Upper lobe of right lung (tissue), 1 donor: ENCODE measurements at places on chromosomes 7 and 10. TPM values are rescaled to one million over a fixed set of nuclear protein-coding genes. Genes with fewer than 3 reads are reported as not detected.

The CRYGN gene
- not detected for total RNA-seq

The CC2D2B gene
- 2.8 TPM for total RNA-seq

DNA sequence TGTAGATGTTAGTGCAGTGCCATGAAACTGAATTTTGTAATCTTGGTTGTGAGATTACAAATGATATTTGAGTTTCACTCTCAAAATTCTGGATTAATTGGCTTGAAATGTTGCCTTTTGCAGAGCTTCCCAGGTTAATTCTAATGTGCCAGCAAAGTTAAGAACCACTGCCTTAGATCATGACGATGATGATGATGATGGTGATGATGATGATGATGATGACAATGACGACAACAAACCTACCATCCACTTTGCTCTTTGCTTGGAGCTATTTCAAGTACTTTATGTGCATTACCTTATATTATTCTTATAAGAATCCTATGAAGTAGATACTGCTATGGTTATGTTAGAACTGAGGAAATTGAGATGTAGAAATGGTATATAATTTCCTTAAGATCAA, 261.6 kb downstream of the CNTNAP2 start:
- DNase-seq, result no peak
- H3K27ac ChIP-seq, result no peak overlapping the region
- no peaks in the 10 kb centered on the region for H3K27me3 ChIP-seq
- H3K4me1 ChIP-seq, result no peaks in the 10 kb centered on the region
- no peak overlapping the region for H3K4me3 ChIP-seq

DNA sequence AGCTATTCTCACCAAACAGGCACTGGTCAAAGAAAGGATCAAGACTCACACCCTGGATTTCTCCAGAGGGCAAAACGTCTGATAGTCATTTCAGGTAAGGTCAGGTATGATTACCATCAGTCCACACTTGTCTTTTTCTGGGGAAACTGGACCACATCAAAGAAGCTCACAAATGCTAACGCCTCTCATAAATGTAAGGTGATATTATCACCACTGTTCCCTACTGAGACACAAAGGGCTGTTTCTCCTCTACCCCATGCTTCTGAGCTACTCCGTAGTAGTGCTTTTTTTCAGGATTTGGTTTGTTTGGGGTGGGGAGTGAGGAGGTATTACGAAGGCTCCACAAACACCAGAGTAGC, 51.6 kb downstream of the CREB3L2 start:
- H3K36me3 ChIP-seq, result no peaks in the 10 kb centered on the region
- no peak overlapping the region for H3K4me3 ChIP-seq
- no peak overlapping the region for H3K27ac ChIP-seq
- H3K27me3 ChIP-seq, result no peaks in the 10 kb centered on the region
- DNase-seq, result no peak

GRCh38 chr10:30495687-30496086, 61.7 kb downstream of the MAP3K8 start:
- peaks cover 15% of the 10 kb centered on the region for H3K4me1 ChIP-seq
- no peak overlapping the region for H3K4me3 ChIP-seq
- H3K27ac ChIP-seq, result no peak overlapping the region
- no peaks in the 10 kb centered on the region for H3K27me3 ChIP-seq

- H3K4me3 ChIP-seq, result no peak overlapping the region
- H3K4me1 ChIP-seq, result no peaks in the 10 kb centered on the region
- H3K27me3 ChIP-seq, result no peaks in the 10 kb centered on the region
Measured at GRCh38 chr10:132258423-132258822, 49.3 kb downstream of the STK32C start.

- DNase-seq, result no peak
- H3K27me3 ChIP-seq, result no peaks in the 10 kb centered on the region
- no peaks in the 10 kb centered on the region for H3K4me1 ChIP-seq
- H3K36me3 ChIP-seq, result no peaks in the 10 kb centered on the region
Measured at GRCh38 chr7:81111358-81111757, 192.5 kb upstream of the SEMA3C start.

- H3K27me3 ChIP-seq, result no peaks in the 10 kb centered on the region
- no peak for DNase-seq
- H3K4me3 ChIP-seq, result no peak overlapping the region
- no peaks in the 10 kb centered on the region for H3K36me3 ChIP-seq
Measured at GRCh38 chr7:148930335-148930734, 46.2 kb upstream of the EZH2 start.

DNA sequence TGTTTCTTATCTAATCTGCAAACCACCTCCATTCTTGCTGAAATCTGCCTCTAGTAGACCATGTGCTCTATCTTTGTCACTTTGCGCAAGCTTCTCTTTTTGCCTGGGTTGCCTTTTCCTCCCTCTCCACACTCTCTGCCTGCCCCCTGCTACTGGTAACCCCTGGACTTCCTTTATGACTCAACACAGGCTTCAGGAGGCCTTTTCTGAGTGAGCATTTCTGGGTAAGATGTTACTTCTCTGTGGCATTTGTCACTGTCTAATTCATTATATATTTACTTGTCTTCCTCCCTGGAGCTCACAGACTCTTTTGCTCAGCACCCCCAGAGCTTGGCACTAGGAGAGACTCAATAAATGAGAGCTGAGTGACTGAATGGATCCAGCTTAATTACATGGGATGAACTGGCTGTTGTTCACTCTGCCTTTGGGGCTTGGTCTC, 8.4 kb downstream of the GOLGA7B start:
- H3K4me1 ChIP-seq, result no peaks in the 10 kb centered on the region
- H3K36me3 ChIP-seq, result no peaks in the 10 kb centered on the region
- no peak overlapping the region for H3K27ac ChIP-seq
- H3K27me3 ChIP-seq, result no peaks in the 10 kb centered on the region
- no peak for DNase-seq

DNA sequence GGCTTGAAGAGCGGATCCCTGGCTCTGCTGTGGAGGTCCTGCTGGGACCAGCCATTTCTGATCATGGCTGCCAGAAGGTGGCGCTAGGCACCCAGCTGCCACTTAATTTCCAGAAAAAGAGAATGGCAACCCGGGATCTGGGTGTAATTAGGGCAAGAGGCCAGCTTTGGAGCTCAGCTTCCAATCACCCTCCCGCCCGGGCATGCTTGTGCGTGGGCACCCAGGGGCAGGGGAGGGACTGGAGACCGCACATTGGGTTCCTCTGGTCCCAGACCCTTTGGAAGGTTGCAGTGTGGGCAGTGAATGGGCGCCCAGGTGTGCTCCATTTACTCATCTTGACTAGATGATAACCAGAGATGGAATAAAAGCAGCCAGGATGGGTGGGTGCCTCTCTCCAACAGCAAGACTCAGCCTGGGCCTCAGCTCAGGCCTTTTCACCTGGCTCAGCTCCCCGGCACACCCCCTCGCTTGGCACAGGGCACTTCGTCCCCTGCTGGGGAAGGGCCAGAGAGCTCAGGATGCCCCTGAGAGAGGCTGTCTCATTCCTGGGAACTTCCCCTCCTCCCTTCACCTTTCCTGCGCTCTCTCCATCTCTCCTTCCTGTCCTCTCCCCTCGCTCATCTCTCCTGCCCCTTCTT, 14.7 kb downstream of the FAM241B start:
- DNase-seq, result peak; percentile 79
- no peaks in the 10 kb centered on the region for H3K4me1 ChIP-seq
- H3K27me3 ChIP-seq, result peaks cover 9% of the 10 kb centered on the region
- no peaks in the 10 kb centered on the region for H3K36me3 ChIP-seq
- H3K4me3 ChIP-seq, result no peak overlapping the region

GRCh38 chr7:109479388-109479787, 909.7 kb downstream of the DNAJB9 start:
- no peak for DNase-seq
- H3K27me3 ChIP-seq, result no peaks in the 10 kb centered on the region
- H3K27ac ChIP-seq, result no peak overlapping the region
- H3K4me1 ChIP-seq, result no peaks in the 10 kb centered on the region
- no peak overlapping the region for H3K4me3 ChIP-seq

DNA sequence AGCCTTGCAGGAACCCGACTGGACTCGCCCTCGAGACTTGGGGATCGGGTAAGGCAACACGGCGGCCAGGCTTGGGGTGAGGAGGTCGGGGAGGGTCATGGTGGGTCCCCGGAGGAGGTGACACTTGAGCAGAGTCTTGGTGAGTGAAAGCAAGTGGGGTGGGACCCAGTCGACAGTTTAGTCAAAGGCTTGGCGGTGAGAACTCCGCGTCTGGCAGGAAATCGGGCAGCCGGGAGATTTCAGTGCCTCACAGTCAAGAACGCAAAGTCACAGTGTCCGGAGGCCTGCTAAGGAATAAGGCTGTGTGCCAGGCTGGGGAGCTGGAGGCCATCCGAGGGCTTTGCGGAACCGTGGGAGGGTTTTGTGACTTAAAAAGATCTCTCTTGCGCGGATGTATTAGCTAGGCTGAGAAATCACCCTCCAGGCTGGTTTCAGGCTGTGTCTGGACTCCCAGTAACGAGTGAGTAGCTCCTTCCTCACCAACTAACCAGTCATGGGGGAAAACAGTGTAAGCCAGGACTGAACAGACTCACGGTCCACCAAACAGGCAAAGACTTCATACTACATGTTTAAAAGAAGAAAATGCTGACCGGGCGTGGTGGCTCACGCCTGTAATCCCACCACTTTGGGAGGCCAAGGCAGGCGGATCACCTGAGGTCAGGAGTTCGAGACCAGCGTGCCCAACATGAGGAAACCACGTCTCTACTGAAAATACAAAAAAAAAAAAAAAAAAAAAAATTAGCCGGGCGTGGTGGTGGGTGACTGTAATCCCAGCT, 613 bp downstream of the AP5Z1 start:
- peaks cover 26% of the 10 kb centered on the region for H3K4me1 ChIP-seq
- DNase-seq, result no peak
- H3K27me3 ChIP-seq, result no peaks in the 10 kb centered on the region
- peaks cover 7% of the 10 kb centered on the region for H3K36me3 ChIP-seq

DNA sequence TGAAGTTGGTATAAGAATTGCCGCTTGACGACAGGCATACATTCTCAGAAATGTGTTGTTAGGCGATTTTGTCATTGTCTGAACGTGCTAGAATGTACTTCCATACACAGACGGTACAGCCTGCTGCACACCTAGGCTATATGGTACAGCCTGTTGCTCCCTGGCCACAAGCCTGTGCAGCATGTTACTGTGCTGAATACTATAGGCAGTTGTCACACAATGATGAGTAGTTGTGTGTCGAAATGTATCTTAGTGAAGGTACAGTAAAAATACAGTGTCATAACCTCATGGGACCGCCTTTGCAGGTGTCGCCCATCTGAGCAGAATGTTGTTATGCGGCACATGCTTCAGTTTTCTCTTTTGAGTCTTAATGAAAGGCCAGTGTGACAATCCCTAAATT, 66.5 kb downstream of the SHH start:
- H3K36me3 ChIP-seq, result peaks cover 87% of the 10 kb centered on the region
- no peaks in the 10 kb centered on the region for H3K27me3 ChIP-seq
- DNase-seq, result no peak
- no peak overlapping the region for H3K4me3 ChIP-seq
- peaks cover 21% of the 10 kb centered on the region for H3K4me1 ChIP-seq

DNA sequence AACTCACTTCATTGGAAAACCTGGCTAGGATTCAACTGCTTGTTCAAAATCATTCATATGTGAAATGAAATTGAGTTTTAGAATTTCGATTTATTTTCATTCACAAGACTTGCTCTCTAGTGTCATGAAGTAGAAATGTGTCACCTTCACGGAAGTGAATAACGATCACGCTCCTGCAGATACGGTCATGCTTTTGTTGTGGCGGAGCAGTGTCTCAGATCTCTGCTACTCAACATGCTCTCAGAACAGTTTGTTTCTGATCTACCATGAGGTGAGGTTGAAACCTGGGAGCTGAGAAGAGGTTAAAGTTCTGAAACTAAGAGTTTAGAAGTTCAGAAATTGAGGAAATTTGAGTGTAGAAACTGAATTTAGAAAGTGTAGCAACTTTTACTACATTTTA, 13.8 kb upstream of the PITRM1 start:
- H3K4me1 ChIP-seq, result no peaks in the 10 kb centered on the region
- H3K4me3 ChIP-seq, result no peak overlapping the region
- H3K27ac ChIP-seq, result no peak overlapping the region
- no peak for DNase-seq
- no peaks in the 10 kb centered on the region for H3K36me3 ChIP-seq

DNA sequence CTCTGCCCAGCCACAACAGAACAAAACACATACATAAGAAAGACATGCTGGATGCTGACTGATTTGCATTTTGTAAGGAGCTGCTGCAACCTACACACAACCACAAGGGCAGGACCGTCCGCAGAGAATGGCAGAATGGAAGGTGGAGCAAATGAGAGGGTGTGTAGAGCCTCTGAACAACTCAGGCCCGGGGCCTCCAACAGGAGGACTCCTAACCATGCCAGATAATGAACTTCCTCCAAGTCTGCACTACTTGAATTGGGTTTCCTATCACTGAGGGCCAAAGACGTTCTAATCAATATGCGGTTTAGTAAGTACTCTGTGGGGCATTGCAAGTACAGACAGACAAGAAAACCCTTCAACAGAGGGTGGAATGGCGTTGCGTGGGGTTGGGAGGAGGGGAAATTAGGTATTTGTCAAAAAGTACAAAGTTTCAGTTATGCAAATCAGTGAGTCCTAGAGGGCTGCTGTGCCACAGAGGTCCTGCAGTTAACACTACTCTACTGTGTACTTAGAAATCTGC, 14.6 kb downstream of the VOPP1 start:
- H3K27me3 ChIP-seq, result no peaks in the 10 kb centered on the region
- no peaks in the 10 kb centered on the region for H3K36me3 ChIP-seq
- H3K4me1 ChIP-seq, result peaks cover 7% of the 10 kb centered on the region
- H3K27ac ChIP-seq, result no peak overlapping the region
- no peak for DNase-seq

DNA sequence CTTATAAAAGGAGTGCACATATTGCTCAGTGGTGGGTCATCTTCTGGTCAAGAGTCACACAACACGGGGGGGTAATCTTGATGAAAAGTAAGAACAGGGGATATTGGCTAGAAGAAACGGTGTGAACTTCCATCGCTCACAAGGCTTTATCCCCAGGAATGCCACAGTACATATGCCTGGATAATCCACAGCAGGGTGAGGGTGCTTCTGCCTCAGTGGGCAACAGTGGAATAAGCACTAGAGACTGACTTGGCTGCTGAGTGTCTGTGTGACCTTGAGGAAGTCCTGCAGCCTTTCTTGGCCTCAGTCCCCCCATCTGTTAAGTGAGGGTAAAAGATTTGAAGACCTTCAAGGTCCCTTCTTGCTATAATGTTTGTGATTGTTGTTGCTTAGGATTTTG, 44.9 kb upstream of the SHH start:
- no peaks in the 10 kb centered on the region for H3K36me3 ChIP-seq
- DNase-seq, result no peak
- H3K4me1 ChIP-seq, result peaks cover 5% of the 10 kb centered on the region
- no peak overlapping the region for H3K4me3 ChIP-seq
- H3K27ac ChIP-seq, result no peak overlapping the region

DNA sequence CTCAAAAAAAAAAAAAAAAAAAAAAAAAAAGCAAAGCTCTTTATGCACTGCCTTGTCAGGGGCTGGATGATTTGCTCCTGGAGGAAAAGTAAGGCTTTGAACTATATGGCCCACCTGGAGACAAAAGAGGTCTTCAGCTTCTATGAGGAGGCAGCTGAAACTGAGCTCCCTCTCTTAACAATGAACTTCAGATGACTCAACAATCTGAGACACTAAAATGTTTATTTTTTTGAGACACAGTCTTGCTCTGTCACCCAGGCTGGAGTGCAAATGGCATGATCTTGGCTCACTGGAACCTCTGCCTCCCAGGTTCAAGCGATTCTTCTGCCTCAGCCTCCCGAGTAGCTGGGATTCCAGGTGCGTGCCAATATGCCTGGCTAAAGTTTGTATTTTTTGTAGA, 36.7 kb downstream of the RAB19 start:
- H3K4me3 ChIP-seq, result no peak overlapping the region
- peaks cover under 1% of the 10 kb centered on the region for H3K27me3 ChIP-seq
- H3K4me1 ChIP-seq, result no peaks in the 10 kb centered on the region
- H3K36me3 ChIP-seq, result no peaks in the 10 kb centered on the region
